Activated naive CD4-positive, alpha-beta T cell treated with anti-CD3 and anti-CD28 coated beads for 36 hours (primary cell): ENCODE measurements at places on chromosomes 11 and 22.

DNA sequence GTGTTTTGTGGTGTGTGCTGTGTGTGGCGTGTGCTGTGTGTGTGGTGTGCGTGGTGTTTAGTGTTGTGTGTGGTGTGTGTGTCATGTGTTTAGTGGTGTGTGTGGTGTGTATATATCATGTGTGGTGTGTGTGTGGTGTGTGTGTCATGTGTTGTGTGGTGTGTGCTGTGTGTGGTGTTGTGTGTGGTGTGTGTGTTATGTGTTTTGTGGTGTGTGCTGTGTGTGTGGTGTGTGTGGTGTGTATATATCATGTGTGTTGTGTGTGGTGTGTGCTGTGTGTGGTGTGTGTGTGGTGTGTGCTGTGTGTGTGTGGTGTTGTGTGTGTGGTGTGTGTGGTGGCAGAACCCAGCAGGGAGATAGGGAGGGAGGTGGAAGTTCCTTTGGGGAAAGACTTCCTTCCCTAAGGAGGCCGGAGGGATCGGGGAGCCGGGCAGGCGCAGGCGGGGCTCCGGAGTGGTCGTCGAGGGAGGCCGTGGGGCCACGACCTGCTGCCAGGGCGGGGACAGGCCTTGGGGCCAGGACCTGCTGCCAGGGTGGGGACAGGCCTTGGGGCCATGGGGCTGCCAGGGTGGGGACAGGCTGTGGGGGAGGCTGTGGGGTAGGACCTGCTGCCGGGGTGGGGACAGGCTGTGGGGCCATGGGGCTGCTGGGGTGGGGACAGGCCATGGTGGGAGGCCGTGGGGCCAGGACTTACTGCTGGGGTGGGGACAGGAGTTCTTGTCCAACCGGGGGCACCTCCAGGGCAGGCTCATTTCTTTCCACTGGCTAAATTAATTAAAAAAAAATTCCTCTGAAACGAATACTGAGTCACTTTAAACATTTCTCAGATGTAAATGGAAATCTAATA, 15.2 kb downstream of the PIM3 start:
- peak; percentile 72 for DNase-seq

- DNase-seq = no peak
Observed at GRCh38 chr22:34294476-34294875, 374.2 kb upstream of the LARGE1 start.

DNA sequence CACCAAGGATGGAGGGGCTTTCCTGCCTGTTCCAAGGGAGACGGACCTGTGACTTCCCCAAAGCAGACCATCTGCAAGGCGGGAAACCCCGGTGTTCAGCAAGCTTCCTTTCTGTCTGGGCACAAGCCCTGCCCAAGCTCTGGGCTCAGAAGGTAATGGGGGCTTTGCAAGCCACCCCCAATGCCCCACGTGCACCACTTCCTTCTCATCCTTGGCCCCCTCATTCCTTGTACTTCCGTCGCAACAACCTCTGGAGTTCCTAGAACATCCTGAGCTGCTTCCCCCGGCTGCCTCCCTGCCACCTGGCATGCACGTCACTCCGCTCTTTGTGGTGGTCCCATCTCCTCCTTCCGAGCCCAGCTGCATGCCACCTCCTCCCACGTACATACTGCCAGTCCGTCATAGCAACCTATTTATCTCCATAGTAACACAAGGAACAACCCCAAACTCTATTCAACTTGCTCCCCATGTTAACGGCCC, 3.9 kb downstream of the MYEOV start:
- DNase-seq = peak; percentile 25

GRCh38 chr11:1880746-1881441, 10.8 kb downstream of the PRR33 start:
- DNase-seq = no peak

GRCh38 chr11:105148241-105148640, 8.7 kb upstream of the CARD18 start:
- no peak for DNase-seq

DNA sequence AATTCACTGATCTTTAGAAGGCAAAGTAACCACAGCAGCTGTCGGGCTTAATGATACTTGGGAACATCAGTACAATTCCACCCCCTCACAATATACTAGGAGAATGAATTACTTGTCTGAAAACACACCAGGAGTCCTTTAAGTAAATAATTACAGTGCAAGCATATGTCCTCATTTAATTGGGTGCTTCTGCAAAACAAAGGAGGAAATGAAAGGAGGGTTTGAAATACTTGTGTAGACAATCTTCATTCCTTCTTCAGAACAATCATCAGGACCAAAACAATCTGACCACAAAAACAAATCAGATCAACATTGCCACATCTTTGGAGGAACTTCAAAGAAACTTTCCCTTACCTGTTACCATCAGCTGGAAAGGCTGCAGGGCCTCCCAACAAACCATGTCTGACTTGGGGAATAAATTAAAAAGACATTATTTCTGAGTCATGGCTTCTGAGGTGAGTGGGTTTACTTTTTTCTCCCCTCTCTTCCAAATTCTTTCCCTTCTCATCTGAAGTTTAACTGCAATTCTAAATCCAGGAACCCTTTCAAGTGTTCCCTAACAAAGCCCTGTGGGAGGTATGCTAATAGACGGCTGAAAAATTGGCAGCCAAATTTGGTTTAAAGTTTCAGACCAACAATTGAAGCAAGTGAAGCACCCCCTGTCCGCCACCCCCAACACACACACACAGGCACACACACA, 12.5 kb upstream of the CCDC117 start:
- no peak for DNase-seq

- no peak for DNase-seq
Observed at GRCh38 chr11:20926799-20927540, 257.6 kb downstream of the NELL1 start.

GRCh38 chr11:126716456-126717083, 284.0 kb downstream of the KIRREL3 start:
- peak; percentile 53 for DNase-seq

DNA sequence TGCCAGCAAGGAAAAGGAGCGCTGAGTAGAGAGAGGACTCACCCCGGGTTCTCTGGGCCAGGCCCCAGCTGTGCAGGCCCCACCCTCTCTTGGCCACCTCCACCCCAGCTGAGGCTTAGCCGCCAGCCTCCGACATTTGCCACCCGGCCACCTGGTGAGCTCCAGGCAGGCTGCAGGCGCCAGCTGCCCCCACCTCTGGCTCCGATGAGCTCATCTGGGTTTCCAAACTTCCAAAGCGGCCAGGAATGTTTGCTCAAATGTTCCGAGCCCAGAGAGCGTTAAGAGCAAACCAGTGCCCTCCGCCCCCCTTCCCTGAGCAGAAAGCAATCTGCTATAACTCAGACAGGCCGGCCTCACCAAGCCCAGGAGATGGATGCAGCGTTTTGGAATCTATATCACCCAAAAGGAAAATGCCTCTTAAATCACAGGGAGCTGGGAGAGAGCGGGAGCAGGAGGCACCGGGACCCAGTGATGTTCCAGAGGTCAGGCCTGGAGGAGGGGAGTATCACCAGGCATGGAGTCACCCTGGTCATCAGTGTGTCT, 9.1 kb upstream of the MN1 start:
- no peak for DNase-seq

DNA sequence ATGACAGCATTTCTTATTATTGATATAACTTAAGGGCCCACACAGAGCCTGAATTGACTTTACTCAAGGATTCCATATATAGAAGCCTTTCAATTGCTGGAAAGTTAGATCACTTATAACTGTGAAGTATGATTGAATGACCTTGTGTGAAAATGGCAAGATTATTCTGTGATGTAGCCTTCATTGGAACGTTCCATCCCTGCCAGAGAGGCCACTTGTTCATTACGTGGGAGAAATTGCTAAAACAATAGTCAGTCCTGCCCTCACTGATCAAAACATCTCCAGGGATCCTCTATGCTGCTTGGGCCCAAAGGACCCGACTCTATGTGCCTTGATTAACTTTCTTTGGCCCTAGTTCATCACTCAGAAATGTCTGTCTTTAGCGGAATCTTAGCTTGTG, 159.5 kb upstream of the BLID start:
- DNase-seq = no peak

- no peak for DNase-seq
Observed at GRCh38 chr11:114058026-114058706, 1.3 kb upstream of the ZBTB16 start.

GRCh38 chr11:833114-833791, 501 bp downstream of the CD151 start:
- DNase-seq = peak; percentile 40

DNA sequence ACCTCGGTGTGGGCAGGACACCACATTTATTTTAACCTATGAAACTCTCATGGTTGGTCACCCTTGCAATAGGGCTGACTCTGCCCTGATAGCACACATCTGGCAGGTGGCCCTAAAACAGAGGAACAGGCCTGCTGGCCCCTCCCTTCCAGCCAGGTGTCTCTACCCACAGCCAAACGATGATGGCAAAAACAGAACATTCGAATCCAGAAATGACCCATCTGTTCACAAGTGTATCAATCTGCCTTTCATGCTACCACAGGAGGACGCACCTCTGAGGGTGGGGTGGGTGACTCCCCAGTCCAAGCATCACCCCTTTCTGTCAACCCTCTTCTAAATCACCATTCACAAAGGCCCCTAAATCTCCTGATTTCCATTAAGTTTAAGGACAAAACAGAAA, 118.1 kb downstream of the ETS1 start:
- peak; percentile 67 for DNase-seq

GRCh38 chr22:49594078-49594477, 233.6 kb downstream of the BRD1 start:
- no peak for DNase-seq

GRCh38 chr11:7893796-7894195, 37.3 kb downstream of the OR10A6 start:
- DNase-seq = no peak

DNA sequence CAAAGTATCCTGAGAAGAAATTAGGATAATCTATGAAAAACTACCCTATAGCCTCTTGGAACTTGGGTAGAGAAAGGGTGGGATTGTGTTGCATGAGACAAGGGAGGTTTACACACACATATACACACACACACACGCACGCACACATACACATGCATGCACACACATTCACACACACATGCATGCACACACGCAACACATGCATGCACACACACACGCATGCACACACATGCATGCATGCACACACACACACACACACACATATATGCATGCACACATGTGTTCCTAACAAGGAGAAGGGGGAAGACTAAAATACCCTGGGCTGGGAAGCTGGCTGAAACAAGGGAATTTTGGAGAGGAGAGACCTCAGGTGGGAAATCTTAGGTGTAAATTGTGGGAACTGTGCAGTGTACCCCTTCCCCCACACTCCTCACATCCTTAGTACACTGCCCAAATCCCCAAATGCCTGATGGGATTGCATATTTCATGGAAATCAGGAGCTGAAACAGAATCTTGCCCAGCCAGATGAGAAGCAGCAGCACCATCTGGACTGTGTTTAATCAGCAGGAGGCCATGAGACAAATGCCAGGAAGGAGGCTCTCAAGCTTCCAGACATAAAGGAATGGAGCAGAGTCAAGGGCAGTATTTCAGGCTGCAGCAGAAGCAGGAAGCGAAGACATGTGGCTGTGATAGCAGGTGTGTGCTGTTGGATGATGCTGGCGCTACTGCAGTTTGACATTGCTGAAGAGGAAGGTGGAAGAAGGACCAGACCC, 14.6 kb upstream of the POLD3 start:
- DNase-seq = no peak

DNA sequence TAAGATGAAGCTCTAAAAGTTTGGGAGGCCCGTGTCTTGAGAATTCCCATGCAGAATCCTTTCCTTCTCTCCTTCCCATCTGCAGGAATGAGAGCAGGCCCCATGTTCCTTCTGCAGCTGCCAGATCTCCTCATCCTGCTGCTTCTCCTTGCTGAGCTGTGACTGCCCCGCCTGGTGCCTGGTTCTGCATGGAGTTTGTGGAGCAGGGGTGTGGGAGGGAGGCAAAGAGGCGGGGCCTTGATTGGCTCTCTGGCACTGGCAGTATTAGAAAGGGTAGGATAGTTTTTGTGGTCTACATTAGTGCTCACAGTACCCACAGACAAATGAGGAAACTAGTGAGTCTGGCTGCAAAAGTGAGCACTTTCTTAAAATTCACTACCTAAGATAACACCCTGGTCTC, 91.1 kb upstream of the CLPB start:
- DNase-seq = no peak

DNA sequence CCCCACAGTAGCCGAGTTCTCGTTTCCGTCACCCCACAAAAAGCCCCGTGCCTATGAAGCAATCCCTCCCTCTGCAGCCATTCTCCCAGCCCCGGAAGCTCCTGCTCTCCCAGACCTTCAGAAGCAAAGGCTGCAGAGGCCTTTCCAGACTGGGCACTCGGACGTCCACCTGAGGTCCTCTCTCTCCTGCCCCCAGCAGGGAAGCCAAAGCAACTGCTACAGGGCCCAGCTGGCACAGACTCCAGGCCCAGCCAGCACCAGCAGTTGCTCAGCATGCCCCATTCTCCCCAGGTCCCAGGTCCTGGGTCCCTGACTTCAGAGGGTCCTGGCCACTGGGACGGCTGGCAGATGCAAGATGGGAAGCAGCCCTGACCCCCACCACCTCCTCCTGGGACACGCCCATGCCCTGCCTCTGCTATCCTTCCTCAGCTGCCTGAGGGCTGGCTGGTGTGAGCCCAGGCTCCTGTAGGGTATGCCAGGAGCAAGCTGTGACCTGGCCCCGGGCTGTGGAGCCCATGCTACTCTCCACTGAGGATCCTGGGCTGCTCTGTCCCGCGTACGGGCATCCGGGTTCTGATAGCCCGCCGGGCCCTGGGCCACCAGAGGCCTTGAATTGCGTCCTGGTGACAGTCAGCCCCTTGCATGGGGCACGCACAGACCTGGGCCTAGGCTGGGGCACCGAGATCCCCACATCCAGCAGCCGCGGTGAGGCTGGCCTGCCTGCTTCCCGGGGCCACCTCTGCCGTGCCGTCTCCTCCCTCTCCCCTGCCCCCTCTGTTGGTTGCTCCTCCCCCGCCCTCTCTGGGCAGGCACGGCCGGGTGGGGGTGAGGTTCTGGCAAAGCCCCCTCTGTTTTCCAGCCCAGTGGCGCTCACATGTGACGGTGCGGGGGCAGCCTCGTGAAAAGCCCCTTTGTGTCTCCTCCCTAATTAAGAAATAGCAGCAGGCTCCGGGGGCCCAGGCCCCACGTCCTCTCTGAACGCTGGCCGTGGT, 1310.3 kb downstream of the BRD1 start:
- DNase-seq = no peak

GRCh38 chr11:1336836-1337646, 27.6 kb upstream of the TOLLIP start:
- peak; percentile 27 for DNase-seq

DNA sequence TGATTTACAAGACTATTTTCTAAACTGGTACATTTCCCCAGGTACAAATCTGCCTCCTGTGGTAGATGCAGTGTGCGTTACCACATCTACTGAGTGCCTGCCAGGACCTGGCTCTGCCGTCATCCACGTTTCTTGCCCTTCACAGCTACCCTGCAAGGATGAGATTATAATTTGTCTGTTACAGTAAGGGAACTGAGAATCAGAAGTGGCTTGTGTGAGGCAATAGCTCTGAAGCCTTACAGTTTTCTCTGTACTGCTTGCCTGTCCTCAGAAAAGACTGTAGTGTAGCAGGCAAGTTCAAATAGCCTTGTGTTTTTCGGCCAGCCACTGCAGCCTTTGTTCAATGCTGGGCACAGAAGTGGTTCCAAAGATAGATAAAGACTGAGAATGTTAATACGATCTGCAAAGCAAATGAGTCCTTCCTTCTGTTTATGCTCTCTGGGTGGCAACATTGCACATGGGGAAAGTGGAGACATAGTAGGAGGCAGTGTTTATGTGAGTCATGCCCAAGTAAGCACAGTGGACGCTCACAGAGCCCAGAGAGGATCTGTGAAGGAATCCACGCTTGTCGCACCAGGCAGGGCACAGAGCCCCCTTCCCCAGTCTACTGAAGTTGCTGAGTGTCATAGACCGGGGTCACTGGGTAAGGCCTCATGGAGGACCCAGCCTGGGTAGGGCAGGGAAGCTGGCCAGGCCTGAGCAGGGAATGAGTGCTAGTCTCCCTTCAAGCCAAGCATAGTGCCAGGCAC, 49.1 kb downstream of the MICAL2 start:
- DNase-seq = no peak
